Left hindlimb (tissue), 1 donor: ENCODE measurements at places on chromosomes 12 and 14.

- no peak for DNase-seq
Measured at GRCh38 chr14:97771340-97772045, 974.3 kb downstream of the VRK1 start.

DNA sequence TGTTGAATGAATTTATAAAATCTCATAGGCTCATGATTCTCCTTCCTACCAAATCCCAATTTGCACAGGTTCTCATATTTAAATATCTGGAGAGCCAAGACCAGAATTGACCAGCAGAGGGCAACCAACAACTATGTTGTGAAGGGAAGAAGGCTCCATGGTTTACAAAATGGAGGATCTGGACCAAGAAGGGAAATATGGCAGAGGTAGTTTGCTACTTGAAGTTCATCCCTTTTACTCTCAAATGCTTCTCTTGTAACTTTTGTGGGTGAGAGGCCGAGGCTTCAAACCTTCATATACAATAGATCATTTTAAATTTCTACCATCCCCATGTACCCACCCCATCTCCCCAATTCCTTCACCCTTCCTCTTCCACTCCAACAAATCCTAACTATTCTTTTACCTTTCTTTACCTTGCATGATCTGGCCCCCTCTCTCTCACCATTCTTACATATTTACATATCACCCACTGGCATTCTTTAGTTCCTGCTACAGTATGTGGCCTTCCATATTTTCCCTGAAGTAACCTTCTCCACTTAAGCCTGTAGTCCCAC is 3.8 kb upstream of the SMARCC2 start:
- DNase-seq, result peak; percentile 67

- no peak for DNase-seq
Measured at GRCh38 chr12:16437926-16438325, 90.5 kb downstream of the MGST1 start.

GRCh38 chr14:96905825-96906224 is 108.6 kb downstream of the VRK1 start:
- DNase-seq, result no peak

- peak; percentile 26 for DNase-seq
Measured at GRCh38 chr14:105312973-105313372, 1.6 kb upstream of the PACS2 start.

DNA sequence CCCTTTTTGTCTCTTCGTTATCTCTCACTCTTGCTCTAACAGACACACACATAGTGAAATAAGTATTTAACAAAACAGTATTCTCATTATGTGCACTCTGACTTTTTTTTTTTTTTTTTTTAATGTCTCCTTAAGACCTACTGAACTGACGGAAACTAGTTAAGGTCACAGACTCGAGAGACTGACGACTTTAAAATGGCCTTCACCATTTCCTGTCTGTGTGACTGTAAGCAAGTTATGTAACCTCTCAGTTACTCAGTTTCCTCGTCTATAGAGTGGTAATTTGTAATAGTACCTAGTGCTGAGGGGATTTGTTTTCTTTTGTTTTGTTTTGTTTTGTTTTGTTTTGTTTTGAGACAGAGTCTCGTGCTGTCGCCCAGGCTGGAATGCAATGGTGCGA is 284.8 kb downstream of the FBXL14 start:
- no peak for DNase-seq

DNA sequence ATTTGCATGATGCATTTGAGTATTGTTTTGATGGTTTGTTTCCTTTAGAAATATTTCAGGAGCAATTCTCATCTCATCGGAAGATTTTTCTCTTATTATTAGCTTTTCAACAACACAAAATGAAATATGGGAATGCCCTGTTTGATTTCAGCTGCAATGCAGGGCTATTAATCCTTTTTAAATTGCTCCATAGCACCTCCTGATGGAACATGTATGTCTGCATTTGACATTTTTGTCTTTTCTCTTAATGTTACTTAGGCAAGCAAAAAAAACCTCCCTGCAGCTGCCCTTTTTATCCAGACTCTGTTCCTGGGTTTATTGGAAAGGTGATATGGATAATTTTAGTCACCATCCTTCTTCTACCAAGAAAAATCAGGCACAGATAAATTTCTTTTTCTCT is 895.8 kb downstream of the RPS29 start:
- DNase-seq, result no peak

DNA sequence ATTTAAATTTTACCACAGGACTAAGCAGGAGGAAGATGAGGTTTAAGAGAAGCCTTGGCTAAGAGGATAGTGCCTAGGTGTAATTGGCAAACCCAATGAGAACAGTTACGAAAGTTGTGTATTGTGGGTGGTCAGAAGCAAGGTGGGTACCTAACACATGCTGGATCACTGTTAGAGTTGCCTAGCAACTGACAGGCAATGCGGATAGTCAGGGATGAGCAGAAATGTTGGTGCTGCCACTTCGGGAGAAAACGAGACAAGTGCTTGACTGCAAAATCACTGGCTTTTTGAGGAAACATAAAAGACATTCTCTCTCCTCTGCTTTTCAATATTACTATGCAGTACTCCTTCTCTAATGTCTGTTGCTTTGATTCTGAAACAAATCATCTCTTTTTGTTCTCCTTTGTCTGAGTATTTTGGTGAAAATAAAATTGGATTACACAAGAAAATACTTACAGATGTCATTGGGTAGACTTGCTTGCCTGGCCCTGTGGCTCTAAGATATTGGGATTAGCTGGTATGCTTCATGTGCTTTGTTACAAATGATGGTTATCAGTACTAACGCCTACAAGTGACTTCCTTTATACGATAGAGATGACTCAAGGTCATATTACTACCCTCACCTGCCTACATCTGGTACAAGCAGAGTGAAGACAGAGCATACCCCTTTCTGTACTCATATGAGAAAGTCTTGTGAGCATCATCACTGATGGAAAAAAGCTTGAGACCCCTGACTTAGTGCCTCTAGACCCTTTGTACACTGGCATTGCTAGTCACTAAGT is 48.0 kb downstream of the TDP1 start:
- DNase-seq, result no peak

DNA sequence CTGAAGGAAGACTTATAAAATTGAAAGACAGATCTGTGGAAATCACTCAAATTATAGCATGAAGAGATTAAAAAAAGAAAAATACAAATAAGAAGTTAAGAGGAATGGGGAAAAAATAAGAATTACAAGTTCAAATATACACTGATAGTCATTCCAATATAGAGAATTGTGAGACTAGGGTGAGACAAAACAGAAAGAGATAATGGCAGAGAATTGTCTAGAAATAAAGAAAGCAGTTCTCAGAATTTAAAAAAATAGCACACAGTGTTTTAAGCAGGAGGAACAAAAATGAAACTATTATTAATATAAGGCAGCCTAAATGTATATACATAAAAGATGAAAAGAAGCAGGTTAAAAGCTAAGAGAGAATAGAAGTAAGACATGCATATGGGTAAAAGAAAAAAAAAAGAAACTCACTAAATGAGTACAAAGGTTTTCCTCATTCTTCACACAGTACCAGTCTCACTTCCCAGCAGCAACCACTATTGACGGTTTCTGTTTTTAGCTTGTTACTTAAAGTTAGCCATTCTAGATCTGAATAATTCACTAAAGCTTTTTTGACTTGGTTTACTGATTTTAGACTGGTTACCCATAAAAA is 31.1 kb downstream of the SLC38A4 start:
- DNase-seq, result no peak

- no peak for DNase-seq
Measured at GRCh38 chr12:103877288-103877687, 36.3 kb upstream of the NT5DC3 start.
